Epithelial cell of proximal tubule (primary cell): ENCODE measurements at places on chromosomes 6 and 20. TPM values are rescaled to one million over a fixed set of nuclear protein-coding genes. Genes with fewer than 3 reads are reported as not detected.

- DNase-seq = no peak
Measured at GRCh38 chr6:116764961-116765841, at the start of gene FAM162B. TSS of gene FAM162B (minus strand) at chr6:116765719. CDS start at chr6:116765576, 143 bp downstream.

The TOMM34 gene
- total RNA-seq = 74.3 and 95.6 TPM in 2 replicates

The ARFGEF3 gene
- 7.8 and 9.5 TPM in 2 replicates for total RNA-seq

DNA sequence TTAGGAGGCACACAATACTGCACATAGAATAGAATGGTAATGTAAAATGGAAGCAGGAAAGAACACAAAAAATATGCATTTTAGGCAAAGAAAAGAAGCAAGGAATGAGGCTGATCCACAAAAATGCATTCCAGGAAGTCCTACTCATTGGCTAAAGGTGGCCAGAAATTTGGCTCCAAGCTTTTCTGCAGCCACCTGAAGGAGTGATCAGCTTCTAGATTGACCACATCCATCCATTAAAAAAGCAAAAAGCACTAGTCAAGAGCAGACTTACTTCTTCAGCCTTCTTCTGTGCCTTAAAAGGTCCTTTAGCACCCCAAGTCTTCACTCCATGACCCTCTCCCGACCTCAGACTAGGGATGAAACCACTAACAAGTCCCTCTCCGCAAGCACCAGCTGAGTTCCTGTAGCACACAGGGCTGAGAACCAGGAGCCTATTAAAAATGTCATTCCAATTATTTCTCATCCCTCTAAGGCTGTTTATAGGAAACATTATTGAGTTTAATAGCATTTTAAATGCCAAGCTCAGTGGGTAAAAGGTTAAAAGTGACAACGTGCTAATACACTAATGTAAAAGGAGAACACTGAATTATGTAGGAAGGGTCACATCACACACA is 36.5 kb downstream of the TRAM2 start:
- DNase-seq = no peak

DNA sequence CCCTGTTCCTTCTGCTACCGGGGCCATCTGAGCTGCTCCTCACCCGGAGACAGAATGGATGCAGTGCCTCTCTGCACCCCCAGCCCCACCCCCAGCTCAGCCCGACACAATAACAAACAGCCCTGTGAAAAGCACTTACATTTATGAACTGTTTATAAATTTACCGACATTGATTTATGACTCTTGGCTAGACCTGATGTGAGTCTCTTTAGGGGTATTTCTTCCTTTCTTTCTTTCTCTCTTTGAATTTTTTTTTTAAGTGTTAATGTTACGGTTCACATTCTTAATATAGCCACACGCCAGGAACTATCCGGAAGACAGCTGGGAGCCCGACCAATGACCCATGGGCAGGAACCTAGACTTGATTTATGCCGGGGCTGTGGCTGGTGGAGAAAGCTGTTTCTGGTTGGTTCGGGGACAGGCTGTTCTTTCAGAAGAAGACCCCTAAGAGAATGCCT is 266.3 kb downstream of the CDC5L start:
- no peak for DNase-seq

- DNase-seq = no peak
Measured at GRCh38 chr6:155352811-155353210, 38.5 kb upstream of the TFB1M start.

DNA sequence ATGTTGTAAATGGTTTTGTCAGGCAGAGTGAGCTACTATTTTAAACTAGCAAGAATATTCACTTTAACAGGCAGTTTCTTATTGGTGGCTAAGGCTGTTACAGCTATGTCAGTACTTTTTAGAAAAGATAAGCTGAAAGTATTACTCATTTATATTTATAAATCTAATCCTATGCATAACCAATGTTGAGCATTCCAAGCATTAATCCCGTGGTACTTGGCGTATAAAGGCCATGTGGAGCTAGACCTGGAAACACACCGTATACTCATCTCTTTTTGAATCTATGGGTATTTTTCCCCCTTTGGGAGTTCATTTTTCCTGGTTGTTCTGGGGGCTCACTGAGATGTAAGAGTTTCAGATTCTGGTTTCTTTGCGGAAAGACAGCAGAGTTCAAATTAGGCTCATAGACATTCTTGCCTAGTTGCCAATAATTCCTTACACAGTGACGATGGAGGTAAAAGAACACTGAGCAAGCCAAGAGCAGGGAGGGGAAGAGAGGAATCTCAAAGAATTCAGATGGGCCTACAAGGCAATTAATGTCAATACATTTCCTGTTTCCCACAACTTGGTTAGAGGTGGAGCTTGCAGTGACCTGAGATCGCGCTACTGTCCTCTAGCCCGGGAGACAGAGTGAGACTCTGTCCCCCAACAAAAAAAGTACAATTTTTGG is 211.5 kb downstream of the SOX4 start:
- no peak for DNase-seq

DNA sequence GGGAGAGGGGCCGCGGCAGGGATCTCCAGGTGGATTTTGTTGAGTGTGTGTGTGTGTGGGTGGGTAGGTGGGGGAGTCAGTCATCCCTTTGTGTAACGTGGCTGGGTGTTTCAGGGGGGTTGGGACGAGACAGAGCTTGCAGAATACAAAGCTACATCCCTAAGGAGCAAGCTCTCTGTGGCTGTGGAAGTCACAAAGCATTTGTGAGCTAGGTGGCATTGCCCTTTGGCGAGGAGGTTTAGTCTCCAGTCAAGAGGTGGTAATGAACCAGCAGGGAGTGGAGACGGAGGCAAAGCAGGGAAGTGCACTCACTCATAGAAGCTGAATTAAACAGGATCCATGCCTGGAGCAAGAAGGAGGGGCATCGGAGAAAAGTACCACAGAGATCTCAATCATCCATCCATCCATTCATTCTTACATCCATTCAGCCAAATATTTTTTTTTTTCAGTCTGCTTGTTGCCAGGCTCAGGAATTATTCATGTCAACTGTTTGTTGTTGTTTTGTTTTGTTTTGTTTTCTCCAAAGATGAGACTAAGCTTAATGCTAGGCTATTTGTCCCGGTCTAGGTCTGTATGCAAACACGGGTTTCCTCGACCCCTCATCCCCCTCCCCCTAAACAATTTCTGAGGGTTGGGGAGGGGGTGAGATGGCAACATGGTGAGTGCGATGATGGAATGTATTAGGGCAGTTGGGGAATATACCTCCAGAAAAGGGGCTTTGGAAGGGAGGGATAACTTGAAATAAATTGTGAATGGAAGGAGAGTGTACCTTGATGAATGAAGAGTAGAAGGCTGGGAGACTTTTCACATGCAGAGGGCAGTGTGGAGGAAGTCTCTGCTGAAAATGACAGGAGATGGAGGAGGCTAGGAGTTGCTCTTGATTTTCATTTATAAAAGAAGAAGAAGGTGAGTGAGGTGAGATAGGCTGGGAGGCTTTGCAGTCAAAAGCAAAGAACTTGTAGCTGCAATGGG is 1.0 kb downstream of the HCRTR2 start:
- DNase-seq = no peak

- no peak for DNase-seq
Measured at GRCh38 chr6:97594844-97595243, 311.8 kb upstream of the MMS22L start.

DNA sequence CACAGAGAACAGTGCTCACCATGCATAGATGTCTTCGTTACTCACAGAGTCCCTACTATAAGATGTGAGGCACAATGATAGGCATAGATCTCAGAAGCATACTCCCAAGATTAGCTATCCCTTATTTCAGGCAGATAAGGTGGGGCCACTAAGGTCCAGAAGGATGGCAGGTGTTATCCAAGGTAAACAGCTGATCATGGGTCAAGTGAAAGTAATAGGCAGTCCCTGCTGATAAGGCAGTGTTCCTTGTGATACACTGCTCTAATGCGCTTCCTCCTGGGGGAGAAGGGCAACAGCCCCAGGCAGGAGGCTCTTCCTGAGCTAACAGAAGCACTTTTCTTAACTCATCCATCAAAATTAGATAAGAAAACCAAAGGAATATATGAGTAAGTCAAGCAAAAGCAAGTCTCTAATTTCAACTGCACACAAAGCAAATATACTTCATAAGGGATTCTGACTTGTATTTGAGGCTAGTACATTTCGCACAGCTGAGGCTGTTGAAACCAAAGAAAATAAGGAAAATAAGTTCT is 42.2 kb downstream of the METTL24 start:
- DNase-seq = no peak
